AG20443 (cell line): ENCODE measurements at places on chromosomes 5 and 9.

DNA sequence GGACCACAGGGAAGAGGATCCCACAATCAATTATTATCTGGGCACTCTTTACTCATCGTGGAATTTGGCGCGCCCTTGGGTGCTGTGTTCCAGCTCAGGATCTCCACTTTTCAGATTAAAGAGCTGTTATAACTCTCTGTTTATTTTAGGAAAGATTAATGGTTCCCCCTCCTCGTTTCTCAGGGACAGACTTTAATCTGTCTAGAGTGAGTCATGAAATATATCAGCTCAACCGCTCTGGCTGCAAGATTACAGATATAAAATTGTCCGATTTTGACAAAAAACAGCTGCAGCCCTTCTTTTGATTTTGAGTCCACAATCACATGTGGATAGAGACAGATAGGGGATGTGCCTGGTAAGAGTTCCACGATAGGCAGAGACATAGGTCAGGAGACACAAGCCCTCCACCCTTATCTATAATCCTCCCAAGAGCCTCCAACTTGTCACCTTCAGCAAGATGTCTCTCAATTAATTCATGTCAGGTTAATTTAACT lies 77.6 kb upstream of the ANKRD55 start:
- DNase-seq: no peak

DNA sequence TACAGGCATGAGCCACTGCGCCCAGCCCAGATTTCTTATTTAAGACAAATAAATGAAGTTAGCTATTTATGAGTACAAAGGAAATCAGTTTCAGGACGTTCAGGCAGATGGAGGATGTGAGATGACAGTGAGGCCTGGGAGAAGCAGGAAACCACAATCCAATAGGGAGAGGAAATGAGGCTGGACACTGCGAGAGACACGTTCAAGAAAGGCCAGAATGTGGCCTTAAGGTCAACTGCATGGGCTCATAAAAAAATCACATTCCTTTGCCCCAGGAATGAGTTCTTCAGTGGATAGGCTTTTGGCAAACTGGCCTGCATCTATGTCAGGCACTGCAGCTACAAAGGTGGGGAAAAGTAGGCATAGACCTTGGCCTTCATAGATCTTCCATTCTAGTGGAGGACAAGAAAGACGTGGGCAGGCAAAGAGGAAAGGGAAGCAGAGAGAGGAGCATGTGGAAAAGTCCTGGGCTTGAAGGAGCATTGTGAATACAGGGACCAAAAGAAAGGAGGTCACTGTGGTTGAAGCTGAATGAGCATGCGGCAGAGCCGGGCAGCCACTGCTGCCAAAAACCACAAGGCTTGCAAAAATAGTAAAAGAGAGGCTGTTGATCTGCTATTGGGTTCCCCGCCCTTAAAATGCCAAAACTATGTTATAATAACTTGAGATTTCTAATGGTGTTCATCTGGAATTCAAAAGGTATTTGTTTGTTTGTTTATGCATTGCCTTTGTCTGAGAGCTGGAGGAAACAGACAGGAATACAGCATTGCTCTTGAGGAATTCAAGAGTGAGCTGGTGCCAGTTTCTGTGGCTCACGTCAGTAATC lies 133.0 kb downstream of the GNA14 start:
- DNase-seq: peak; percentile 85

GRCh38 chr5:175325681-175326080 lies 118.3 kb downstream of the DRD1 start:
- DNase-seq: no peak

DNA sequence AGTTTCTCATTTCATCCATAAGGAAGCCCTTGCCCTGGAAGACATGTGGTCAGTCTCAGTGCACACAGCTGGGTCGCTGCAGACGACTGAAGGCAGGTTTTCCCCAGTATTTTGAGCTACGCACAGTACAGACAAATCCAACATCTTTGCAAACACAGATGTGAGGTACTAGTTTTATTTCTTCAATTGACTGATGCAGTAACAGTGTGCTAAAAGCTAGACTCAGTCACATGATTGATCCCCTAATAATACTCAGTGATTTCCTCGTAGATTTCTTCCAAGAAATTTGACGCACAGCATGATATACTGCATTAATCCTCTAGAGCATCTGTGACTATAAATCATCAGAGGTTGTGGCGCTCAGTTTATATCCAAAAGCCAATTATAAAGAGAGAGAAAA lies 346.1 kb downstream of the DIRAS2 start:
- no peak for DNase-seq

- DNase-seq: no peak
Observed at GRCh38 chr9:33837138-33837537, 20.2 kb downstream of the UBE2R2 start.

DNA sequence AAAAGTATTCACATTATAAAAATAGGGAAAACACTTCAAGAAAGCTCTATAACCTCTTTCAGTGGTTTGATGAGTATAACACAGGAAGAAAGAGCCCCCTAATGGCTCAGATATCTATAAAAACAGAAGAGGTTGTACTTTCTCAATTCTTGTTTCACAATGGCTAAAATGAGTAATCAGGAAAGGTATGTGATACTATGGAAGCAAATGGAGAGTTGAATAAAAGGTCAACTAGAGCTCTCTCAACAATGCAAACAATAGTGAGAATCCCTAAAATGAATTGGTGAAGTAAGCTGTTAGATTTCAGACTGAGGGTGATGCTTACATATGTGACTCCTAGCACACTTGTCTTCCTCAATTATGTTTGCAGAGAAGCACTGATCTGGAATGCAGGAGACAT lies 584.6 kb upstream of the CDH18 start:
- no peak for DNase-seq

DNA sequence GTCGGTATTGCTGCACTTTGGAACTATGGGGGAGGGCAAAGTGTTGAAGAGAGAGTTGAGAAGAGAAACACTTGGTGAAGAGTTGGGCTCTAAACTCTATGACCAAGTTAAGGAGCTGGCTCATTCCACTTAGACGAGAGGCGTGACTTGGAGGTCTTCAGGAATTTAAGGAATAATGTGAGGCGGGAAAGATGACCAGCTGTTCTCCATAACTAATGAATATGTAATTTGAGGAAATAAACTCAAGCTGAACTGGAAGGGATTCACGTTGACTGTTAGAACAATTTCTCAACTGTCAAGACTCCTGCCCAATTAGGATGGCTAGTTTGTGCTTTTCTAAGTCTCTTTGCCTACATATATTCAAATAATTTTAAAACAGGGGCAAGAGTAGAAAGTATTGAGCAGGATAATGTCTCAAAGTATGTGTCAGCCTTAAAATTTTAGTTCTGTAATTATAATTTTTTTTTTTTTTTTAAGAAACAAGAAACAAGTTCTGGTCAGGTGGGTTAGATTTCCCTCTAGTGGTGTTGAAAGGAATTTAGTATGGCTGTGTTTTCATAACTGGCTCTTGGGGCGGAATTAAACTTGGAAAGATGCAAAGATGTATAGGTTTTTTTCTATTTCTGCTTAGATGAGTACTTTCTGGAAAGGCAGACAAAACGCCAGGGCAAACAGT lies 33.4 kb downstream of the TMEM252 start:
- peak; percentile 32 for DNase-seq

GRCh38 chr9:121275781-121276658 lies 8.1 kb downstream of the GSN start:
- DNase-seq: no peak

GRCh38 chr5:5705010-5705409 lies 282.5 kb downstream of the ICE1 start:
- no peak for DNase-seq

DNA sequence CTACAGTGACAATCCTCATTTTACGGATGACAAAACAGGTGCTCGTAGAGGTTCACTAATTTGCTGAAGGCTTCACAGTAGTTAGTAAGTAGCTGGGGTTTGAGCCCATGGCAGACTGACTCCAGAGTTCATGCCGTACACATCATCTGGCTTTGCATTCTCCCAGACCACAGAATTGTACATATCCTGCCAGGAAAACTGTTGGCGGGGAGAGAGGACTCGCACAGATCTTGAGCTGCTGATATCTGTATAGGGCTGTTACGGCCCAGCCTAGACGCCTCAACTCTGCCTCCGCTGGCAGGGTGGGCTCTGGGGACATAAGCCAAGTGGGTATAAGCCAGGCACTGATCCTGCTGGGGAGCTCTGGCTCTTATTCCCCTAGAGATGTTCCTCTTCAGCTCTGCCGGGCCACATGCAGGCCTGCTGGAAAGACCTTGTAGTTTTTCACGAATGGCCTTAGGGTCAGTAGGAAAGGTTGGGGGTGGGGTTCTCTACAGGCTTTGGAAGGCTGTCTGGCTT lies 16.3 kb downstream of the LARP1 start:
- peak; percentile 88 for DNase-seq
